8988T (cell line): ENCODE measurements at places on chromosomes 5 and 9.
A peak's percentile ranks its signal among the peaks of the same experiment; 100 is the strongest.

- DNase-seq, result no peak
Observed at GRCh38 chr9:3719286-3719685, 193.5 kb upstream of the RFX3 start.

DNA sequence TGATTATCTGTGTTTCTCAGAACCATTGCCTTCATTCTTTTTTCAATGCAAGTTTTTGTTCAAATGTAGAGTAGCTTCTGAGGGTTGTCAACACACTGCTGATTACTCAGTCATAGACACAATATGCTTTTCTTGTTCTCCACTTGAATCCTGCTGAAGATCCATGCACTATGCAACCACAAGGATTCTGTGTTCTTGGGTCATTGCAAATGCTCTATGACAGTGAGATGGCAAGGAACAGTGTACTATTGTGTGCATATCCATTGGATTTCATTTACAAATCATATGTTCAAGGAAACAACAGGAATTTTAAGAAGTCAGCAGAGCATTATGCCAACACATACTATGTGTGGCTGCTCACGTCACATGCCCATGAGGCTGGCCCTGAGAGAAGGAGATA lies 1590.2 kb downstream of the EFNA5 start:
- DNase-seq, result no peak

DNA sequence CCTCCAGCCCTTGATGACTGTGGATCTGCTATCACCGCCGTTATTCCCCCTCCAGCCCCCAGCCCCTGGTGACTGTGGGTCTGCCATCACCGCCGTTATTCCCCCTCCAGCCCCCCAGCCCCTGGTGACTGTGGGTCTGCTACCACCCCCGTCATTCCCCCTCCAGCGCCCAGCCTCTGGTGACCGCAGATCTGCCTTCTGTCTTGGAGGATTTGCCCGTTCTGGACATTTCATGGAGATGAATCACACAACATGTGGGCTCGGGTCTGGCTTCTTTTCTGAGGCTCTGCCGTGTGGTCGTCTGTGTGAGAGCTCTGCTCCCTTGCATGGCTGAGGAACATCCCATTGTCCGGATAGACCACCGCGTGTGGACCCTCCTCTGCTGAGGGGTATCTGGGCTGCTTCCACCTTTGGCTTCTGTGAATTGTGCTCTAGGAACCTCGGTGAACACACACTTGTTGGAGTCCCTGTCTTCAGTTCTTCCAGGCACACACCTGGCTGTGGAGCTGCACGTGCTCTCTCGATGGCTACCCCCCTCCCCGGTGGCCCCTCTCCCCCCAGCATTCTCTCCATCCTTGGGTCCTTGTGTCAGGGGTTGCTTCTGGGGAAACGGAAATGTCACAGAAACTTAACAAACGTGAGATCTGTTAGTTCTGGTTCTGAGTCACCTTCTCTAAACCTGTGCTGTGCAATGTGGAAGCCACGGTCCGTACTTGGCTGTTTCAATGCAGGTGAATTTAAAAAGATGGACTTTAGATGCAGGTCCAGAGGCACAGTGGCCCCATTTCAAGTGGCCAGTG lies 105.3 kb upstream of the COL5A1 start:
- no peak for DNase-seq

GRCh38 chr9:75001719-75002421 lies 26.2 kb downstream of the CARNMT1 start:
- DNase-seq, result no peak

DNA sequence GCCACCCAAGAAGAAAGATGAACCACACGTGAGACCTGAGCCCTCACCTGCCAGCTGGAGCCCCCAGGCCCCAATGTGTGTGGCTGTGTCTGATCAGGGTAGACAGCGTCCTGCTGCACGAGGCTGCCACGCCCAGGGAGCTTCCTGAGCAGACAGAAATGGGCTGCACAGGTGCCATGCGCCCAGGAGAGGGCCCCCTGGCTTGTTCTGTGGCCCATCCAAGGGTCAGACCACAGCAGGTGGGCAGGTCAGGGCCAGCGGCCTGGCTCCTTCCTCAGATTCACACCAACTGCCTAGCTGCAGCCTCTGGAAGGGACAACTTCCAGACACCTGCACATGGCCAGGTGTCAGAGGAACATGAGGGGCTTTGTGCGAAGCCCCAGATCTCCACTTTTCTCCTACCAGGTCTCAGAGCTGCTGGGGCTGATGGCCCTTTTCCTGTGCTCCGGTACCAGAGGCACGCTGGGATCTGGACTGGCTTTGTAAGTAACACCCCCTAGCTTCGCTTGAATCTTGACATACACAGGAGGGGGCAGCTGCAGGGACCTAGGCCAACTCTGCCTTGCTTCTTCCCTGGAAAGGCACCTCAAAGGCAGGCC lies 10.8 kb downstream of the SARDH start:
- no peak for DNase-seq

DNA sequence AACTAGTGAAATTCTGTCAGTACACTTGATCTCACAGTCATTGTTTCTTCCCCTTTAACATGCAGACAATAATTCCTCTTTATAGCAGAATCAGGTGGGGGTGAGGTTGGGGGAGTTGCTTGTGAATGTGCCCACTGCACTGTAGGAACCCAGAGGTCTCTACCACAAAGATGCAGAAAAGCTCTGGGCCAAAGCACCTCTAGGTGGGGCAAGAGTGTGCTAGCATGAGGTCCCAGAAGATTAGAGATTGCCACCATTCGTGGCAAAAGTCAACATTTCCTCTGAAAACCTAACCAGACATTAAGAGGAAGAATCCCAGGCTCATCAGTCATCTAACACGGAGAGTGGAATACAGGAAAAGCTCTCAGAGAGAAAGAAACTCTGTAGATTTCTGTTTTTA lies 74.5 kb downstream of the PTCD2 start:
- no peak for DNase-seq

GRCh38 chr9:76032797-76033373 lies 142.4 kb downstream of the PCSK5 start:
- DNase-seq, result no peak

- no peak for DNase-seq
Observed at GRCh38 chr5:140671472-140672125, 1.8 kb downstream of the DND1 start.

DNA sequence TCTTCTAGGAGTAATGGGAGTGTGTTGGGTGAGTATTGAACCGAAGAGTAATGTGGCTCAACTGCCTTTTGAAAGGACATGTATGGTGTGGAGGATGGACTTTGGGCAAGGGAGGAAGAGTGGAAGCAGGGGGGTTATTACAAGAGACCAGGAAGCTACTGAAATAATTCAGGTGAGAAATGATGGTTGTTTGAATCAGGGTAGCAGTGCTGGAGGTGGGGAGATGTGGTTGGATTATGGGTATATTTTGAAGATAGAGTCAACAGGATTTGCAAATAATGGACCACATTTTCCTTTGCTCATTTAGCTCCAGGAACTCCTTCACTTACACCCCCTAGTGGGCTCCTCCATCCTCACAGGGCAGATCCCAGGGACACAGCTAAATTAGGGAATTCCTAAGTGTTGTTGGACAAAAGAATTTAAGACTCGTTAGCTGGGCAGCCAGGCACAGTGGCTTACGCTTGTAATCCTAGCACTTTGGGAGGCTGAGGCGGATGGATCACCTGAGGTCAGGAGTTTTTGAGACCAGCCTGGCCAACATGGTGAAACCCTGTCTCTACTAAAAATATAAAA lies 1.2 kb upstream of the SLC4A9 start:
- DNase-seq, result peak; percentile 61

GRCh38 chr9:134671341-134672113 lies 29.9 kb downstream of the COL5A1 start:
- no peak for DNase-seq

DNA sequence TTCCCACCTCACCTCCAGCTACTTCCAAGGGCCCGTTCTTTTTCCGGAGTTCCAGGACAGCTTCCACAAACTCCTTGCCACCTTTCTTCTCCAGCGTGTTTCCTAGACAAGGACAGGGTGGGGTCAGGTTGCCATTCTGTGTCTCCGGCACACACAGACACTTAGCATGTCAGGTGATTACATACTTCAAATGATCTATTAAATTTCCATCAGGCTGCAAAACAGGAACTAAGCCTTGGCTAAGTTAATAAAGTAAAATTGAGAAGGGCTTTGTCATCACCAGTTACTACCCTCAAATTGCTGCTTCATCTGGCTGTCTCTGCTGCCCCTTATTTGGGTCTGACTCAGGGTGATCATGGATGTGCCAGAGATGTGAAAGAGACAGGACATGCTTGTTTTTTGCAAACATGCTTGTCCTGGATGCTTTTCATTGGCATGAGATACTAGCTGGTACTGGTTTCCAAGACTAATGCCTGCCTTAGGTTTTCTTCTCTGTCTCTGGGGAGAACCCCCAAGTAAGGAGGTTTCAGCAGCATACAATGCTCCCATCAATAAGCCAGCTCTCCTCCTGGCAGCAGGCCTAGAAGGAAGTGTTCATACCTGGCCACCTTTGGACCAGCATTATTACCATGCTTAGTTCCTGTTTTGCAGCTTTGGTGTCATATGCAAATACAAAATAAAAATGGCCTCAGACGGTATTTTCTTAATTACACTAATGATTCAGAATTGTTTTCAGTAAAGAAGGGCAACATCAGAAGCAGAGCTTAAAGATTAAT lies 52.9 kb downstream of the MACROH2A1 start:
- no peak for DNase-seq

DNA sequence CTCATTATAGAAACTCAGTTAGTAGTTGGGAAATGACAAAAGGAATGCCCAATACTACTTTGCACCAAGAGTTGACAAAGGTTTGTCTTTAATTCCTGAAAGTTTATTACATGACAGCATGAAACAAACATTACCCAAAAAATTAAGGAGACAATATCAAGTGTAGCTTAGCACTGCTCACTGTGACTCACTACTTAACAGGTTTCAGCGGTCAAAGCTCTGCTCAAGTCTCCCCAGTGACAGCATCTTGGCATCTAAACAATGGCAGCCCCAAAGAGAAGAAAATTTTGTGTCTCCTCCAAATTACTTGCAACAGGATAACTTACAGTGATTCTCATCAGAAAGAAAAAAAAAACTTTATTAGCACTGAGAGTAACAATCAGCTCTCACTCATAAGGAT lies 1030.2 kb downstream of the EFNA5 start:
- DNase-seq, result no peak

DNA sequence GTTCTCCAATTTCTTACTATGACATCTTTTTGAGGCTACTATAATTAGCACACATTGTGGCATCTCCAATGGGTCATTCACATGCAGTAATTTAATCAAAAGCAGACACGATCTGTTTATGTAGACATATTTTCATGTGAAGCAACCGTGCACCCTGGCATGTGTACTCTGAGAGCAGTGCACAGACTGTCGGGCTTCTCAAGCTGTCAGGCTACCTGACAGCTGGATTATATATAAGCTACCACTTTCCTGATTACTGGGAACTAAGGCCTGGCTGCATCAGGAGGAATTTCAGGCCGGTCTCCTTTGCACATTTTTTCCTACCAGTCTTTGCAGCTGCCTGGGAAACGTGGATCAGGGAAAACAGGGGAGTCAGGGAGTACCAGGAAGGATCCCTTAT lies 197.5 kb downstream of the MAPKAP1 start:
- no peak for DNase-seq

DNA sequence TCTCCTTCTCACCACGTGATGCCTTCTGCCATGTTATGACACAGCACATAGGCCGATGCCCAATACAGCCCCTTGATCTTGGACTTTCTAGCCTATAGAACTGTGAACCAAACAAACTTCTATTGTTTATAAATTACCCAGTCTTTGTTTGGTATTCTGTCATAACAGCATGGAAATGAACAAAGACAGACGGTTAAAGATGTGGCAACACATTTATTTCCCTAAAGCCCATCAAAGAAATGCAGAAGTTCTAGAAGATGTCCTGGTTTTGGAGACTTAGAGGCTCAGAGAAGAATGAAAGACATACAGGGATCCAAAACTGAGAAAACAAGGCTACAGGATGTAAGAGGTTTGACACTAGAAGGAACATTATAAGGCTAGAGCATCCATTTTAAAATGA lies 600.8 kb upstream of the DAB2 start:
- DNase-seq, result no peak

GRCh38 chr9:16348531-16348930 lies 521.9 kb downstream of the BNC2 start:
- no peak for DNase-seq

DNA sequence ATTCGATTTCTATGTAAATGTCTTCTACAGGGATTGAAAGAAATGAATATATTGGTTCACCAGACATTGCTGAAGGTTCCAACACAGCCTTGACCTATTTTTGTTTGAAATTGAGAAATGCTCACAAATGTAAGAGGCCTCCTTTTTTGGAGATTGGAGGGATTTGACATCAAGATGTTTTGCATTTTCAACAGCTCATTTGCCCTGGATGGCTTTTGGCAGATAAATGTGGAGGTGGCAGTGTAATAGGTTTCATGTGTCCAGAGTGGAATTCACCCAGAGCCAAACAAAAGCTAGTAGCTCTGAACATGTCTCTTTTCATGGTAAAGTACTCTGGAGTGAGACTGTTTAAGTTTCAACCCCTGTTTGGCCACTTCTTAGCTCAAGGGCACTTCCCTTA lies 77.3 kb downstream of the PALM2AKAP2 start:
- no peak for DNase-seq

DNA sequence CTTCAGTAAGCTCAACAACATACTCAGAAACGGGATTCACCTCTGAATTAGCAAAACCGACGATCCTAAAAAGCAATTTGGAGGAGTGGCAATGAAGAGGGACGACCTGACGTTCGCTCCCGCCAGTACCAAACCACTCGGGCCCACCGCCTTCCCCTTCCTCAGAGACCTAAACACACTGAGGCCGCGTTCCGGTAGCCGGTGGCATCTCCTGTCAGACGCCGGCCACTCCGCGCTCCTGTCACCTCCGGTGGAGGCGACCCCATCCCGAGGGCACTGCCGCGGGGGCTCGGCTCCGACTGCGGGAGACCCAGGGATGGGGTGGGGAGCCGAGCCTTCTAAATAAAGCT lies 617 bp downstream of the PPP6C start:
- no peak for DNase-seq

- no peak for DNase-seq
Observed at GRCh38 chr9:109599131-109599530, 101.0 kb upstream of the PTPN3 start.

DNA sequence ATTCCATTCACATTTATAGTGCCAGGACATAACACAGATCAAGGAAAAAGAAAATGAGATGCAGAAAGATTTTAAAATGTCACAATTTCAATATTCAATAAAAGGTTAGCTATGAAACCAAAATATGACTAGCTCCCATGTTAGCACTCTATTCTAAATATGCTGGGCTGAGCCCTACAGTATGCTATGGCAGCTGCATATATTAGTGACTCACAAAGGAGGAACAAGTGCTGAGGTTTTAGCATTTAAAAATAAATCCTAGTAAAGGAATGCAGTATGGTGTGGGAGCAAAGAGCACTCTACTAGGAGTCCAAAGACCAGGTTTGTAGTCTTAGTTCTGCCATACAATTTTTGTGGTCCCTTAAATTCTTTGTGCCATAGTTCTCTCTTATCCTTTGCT lies 118.4 kb downstream of the OXCT1 start:
- DNase-seq, result no peak

- no peak for DNase-seq
Observed at GRCh38 chr5:170427672-170428236, 38.6 kb upstream of the KCNMB1 start.

DNA sequence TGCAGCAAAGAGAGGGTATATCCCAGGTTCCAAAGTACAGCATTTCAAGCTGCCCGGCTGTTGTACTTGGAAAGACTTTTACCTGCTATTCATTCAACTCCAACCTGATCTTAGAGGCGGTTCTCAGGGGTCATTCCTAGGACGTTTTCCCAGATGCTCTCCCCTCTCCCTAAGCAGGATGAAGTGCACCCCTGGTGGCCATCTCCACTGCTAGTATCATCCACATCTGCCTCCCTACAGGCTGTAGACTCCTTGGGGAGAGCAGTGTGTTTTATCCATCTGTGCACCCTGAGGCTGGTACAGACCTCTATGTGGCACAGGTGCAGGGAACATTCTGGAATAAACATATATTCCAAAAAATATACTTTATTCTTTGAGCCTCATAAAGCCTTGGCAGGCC lies 56.8 kb downstream of the PTPN3 start:
- no peak for DNase-seq
